ENCODE measurements at places on chromosomes 12 and 14. TPM values are rescaled to one million over a fixed set of nuclear protein-coding genes. Genes with fewer than 3 reads are reported as not detected.

ST8SIA1 gene
- 5.1 TPM for total RNA-seq

TSPAN8 gene
- not detected for total RNA-seq

SLC17A8 gene
- not detected for total RNA-seq

COX6A1 gene
- total RNA-seq, result 422 TPM
